Stimulated activated CD8-positive, alpha-beta memory T cell treated with anti-CD3 and anti-CD28 coated beads, Interleukin-7, amount 100 ng/mL, for 1 hour (primary cell): ENCODE measurements at places on chromosomes 7 and 10.

DNA sequence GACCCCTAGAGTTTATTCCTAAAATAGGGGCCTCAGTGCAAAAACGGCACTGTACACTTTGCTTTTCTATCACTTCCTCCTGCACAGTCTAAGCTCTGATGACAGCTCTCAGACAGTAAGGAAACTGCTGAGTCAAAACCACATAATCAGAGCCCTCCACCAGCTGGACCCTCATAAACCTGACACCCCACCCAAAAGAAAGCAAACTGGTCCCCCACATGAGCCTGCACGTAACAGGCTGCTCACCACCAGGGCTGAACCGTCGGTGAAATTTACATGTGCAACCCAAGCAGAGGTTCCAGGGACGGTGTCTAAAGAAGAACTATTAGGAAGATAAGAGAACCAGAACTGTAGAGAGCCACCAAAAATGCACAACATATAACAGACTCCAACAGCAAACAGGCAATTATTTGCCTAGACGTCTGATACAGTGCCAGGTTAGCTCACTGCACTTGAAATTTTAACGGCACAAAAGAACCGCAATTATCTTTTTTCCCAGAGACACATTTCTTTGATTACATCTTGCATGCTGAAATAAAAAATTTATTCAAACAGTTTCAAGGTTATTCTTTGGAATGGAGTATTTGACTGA, 19.6 kb downstream of the SGMS1 start:
- no peak for DNase-seq

DNA sequence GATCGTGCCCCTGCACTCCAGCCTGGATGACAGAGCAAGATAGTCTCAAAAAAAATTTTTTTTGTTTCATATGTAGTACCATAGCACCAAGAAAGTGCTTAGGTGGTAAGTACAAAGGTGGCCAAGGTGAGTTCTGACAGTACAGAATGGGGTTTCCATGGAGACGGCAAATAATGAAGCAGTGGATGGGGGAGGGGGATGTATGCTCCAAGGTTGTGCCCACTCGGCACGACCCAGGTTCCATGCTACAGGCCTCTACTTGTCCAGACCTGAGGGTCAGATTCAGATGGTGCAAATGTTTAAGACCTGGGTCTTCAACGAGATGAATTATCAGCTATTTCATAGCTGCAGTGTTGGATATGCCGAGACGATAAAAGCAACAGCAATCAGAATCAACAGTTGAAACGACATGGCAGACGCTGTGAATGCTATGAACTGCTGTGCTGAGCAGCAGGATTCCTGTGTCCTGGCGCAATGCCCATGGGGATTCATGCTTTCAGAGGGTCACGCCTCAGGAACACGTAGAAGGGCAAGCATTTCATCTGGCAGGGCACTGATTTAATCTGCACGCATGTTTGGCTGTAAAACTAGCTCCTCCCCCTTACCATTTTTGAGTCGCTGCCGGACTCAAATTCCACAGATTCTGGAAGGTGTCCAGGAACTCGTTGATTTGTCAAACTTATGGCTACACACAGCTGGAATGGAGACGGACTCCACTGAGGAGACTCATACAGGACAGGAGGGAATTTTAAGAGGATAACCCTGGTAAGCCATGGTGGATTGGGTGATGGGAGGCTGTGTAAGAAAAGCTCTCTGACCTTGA, 256.5 kb downstream of the FRMD4A start:
- no peak for DNase-seq

GRCh38 chr10:95767884-95768556, 12.1 kb downstream of the ENTPD1 start:
- DNase-seq = no peak

GRCh38 chr7:2101630-2102374, 130.9 kb downstream of the MAD1L1 start:
- no peak for DNase-seq

DNA sequence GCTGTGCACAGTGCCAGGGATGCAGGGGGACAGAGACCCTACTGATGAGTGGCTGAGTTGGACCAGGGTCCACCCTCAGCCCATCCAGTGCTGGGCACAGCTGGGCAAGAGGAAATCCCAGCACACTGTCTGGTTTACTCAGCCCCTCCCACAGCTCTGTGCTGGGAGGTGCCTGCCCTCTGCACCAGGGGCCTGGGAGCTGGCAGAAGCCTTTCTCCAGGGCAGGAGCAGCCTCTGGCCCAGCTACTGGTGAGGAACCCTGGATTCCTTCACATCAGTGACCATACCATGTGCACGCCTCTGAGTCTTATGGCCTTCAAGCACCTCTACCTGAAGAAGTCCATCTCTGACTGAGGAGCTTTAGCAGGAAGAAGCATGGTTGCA, 25.9 kb upstream of the C10orf71 start:
- no peak for DNase-seq

GRCh38 chr7:112012242-112012641, 194.0 kb downstream of the DOCK4 start:
- no peak for DNase-seq

GRCh38 chr7:126780993-126781392, 471.7 kb downstream of the GRM8 start:
- DNase-seq = no peak

GRCh38 chr10:43039624-43040481, 37.0 kb upstream of the RET start:
- DNase-seq = no peak

DNA sequence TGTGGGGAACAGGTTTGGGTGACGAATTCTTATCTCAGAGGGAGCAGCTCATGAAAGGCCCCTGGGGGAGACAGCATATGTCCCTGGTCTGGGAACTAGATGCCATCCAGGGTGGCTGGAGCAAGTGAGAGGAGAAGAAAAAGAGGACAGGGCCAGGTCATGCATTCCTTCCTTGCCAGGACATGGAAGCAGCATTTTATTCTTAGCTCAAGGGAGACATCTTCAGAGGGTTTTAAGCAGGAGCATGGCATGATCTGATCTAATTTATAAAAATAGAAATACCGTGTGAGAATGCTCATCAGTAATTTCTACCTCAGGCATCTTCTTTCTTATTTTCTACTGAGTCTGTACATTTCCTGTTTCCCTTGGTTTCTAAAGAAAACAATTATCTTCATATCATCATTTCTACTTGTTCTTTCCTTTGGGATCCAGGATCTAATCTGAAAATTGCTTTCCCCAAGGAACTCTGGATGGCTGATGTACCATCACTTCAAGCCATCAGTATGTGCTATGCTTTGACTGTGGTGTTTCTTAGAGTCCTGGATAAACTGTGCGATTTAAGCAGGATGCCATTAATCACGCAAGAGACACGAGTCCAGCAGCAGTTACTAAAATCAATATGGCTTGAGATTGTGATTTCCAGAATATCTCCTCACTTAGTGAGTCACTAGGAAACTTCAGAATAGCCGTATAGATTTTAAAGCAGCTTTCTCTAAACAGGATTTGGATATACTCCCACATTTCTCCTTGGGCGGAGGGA, 386.2 kb downstream of the GALNT17 start:
- no peak for DNase-seq

- no peak for DNase-seq
These were observed 32.5 kb upstream of the TMEM273 start for GRCh38 chr10:49220679-49221078.

DNA sequence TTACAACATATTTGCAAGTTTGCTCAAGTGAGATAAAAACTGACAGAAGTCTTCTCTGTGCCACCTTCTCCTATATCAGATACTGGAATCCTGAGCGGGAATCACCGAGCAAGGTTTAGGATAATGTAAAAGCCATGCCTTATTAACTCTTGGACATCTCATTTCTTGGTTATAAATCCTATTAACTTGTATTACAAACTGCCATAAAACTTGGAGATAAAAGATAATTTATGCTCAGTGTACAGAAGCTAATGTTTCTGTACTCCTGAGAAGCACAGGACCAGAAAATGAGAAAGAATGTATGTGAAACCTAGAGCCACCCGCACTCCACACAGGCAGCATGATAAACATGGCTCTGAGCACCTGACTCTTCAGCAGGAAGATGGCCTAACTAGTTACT, 181.2 kb upstream of the NOBOX start:
- DNase-seq = no peak

DNA sequence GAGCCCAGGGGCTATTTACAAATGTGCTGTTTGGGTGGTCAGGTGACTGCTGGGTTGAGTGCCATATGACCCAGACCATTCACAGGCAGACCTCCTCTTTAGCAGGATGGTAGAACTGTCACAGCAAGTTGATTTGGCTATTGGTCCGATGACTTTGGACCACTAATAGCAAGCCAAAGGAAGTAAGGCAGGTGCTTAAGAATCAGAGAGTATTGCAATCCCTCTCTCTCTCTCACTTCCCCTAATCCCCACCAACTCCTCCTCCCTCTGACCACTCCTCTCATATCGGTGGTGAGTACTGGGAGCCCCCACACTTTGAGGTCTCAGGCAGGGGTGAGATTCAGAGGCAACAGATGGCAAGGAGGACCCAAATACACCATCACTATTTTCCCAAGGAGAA, 165.3 kb downstream of the TRIL start:
- no peak for DNase-seq

DNA sequence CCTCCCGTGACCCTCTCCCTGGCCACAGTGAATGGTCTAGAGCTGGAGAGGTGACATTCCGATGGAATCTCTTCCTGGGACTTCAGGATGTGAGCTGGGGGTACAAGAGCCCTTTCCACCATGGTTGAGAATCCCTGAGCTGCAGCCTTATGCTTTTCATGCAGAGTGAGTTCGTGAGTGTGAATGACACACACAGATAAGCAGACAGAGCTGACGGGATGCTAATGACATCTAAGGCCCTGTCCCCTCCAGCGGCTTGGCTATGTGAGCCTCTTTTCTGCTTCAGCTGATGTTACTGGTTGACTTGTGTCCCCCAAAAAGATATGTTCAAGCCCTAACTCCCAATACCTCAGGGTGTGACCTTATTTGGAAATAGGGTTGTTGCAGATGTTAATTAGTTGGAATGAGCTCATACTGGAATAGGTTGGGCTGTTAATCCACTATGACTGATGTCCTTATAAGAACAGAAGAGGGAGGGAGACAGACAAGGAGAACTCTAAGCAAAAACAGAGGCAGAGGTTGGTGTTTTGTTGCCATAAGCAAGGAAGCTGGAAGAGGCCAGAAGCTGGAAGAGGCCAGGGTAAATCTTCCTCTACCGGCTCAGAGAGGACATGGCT, 111.1 kb upstream of the AFAP1L2 start:
- no peak for DNase-seq

GRCh38 chr10:12445701-12446334, 96.5 kb downstream of the CAMK1D start:
- DNase-seq = no peak

- DNase-seq = no peak
These were observed 191.8 kb upstream of the CDCA7L start for GRCh38 chr7:22137466-22137865.

- no peak for DNase-seq
These were observed 41.4 kb upstream of the SNX10 start for GRCh38 chr7:26250239-26250638.

- DNase-seq = no peak
These were observed 38.4 kb downstream of the ATXN7L1 start for GRCh38 chr7:105837765-105838626.

- DNase-seq = no peak
These were observed 227.7 kb downstream of the KCNMA1 start for GRCh38 chr10:77409697-77410471.

DNA sequence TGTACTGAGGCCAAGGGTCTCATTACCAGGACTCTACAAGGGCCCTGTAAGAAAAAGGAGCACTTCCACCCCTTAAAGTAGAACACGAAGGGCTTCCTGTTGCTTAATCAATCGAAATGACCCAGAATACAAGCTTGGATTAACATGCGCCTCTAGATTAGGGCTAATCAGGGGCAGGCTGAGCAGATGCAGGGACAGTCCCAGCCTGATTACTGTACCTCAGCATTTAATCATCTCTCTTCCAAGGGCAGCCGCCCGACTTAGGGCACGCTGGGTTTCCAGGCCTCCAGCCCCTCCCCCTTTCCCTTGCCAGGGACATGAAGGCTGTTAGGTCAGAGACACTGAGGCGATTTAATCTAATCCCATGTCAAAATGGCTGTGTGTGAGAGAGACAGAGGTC, 138.6 kb downstream of the NRF1 start:
- DNase-seq = no peak

DNA sequence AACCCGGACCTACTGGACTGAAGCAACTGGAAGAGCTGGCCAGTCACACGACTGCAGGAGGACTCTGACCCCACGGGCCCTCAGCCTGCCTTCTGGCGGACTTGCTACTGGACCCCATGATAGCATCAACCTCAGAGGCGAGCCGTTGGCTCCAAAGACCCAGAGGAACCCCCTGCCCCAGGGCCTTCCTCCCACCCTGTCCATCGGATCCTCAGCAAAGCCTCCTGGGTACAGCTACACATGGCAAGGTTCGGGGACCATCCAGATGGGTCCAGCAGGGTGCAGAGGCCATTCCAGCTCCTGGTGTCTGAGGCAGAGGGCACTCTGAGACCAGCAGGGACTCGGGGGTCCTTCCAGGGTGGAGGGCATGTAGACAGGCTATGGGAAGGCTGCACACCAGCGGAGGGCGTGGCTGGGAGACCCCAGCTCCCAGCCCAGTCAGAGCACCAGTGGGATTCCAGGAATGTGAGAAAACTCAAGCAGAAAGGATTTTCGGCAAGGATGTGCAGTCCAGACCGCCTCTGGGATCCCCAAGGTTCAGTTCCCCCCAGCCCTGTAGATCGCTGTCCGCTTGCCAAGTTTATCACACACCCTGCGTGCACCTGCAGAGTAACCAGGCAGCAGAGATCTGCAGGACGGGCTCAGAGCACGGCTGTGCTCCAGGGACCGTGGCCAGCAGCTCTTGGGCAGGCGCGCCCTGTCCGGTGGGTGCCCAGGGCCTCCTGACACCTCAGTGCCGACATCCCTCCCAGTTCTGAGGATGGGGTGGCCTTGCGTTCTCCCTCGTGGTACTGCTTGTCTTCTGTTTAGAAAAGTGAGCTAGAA, 89.8 kb upstream of the PPP2R2D start:
- DNase-seq = no peak
